GM04503 (cell line): ENCODE measurements at places on chromosomes 4 and X.

- DNase-seq, result no peak
These were observed 161.2 kb upstream of the AGTR2 start for GRCh38 chrX:116009346-116009745.

DNA sequence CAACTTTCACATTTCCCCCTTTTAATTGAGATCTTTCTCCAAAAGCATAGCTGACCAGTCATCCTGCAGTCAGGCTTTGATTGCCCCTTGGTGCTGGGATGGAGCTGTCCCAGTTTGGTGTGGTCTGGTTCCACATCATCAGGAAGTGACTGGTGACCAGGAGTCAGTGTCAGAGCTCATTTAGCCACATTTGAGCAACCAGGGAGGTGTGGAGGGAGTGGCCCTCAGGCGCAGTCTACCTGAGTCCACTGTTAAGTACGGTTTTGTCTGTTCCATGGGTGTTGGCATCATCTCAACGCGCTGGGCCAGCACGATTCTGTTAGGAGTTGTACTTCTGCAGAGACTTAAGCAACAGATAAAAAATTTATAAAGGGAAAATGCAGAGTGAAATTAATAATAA lies 52.6 kb downstream of the RGS12 start:
- no peak for DNase-seq

- DNase-seq, result no peak
These were observed 33.9 kb downstream of the RNF150 start for GRCh38 chr4:141099326-141099725.

- no peak for DNase-seq
These were observed 83.9 kb upstream of the BANK1 start for GRCh38 chr4:101706535-101707057.

GRCh38 chr4:10647846-10648245 lies 36.7 kb downstream of the CLNK start:
- DNase-seq, result no peak

- no peak for DNase-seq
These were observed 20.0 kb upstream of the HOPX start for GRCh38 chr4:56701161-56701480.

DNA sequence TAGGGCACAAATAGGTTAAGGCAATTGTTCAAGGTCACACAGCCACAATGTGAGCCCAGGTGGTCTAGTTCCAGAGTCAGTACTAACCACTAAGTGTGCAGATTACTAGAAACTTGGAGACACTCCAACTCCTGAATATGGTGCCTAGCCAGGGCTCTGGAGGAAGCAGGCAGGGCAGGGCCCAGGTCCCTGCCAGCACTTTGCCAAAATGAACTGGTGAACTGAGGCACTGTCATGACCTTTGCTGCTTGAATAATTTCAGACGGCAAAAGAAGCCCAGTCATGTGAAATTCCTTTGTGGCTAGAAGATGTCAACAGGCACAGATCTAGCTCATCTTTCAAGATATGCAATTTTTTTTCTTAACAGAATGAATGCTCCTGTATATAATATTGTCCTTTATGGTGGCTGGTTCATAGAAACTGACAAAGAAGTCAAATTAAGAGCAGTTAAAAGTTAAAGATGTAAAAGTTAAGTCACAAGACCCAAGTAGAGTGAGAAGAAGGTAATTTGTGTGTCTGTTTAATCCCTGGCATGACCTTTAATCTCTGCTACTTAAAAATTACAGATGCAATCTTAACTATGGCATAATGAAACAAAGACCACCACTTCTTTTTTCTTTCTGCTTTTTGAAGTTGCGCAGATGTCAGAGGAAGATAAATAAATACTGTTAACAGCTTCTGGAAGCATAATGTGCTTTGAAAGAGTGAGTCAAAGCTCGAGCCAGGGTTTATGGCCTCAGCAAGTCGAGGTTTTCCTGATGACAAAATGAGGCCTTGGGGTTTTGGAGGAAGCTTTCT lies 54.1 kb downstream of the SHROOM3 start:
- DNase-seq, result no peak

- DNase-seq, result no peak
These were observed 30.4 kb downstream of the CLDN34 start for GRCh38 chrX:9997524-9997923.

DNA sequence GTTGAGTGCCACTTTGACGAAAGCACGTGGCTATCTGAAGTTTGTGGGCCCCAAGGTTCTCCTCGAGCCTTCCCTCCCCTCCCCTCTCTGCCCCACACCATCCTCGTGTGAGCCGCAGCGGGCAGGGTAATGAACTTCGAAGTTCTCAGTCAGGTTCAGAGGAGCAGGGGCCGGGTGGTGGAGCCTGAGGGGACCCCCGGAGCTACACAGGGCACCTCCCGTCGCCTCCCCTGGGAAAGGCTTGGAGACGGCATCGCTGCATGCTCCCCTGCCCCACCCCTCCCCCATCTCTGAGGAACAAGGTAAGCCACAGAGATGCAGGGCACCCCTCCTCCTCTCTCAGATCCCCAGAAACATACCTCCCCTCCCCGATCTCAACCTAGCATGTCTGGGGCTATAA lies 2.8 kb upstream of the NKX1-1 start:
- no peak for DNase-seq

DNA sequence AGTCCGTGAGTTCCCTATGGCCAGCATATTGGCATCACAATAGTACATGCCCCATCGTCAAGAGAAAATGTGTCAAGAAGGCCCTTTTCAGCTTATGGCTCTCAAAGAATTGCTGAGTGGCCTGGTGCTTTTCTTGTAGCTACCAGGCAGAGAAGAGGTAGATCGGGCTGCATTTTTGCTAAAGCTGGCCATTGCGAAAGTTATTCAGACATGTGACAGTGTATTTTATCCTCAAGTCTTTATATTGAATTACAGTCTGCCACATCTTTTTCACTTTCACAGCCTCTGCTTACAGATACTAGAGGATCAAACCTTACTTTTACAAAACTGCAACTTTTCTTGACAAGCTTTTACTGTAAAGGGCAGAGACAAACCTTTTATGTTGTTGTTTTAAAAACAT lies 261.5 kb upstream of the IGFBP7 start:
- DNase-seq, result no peak

DNA sequence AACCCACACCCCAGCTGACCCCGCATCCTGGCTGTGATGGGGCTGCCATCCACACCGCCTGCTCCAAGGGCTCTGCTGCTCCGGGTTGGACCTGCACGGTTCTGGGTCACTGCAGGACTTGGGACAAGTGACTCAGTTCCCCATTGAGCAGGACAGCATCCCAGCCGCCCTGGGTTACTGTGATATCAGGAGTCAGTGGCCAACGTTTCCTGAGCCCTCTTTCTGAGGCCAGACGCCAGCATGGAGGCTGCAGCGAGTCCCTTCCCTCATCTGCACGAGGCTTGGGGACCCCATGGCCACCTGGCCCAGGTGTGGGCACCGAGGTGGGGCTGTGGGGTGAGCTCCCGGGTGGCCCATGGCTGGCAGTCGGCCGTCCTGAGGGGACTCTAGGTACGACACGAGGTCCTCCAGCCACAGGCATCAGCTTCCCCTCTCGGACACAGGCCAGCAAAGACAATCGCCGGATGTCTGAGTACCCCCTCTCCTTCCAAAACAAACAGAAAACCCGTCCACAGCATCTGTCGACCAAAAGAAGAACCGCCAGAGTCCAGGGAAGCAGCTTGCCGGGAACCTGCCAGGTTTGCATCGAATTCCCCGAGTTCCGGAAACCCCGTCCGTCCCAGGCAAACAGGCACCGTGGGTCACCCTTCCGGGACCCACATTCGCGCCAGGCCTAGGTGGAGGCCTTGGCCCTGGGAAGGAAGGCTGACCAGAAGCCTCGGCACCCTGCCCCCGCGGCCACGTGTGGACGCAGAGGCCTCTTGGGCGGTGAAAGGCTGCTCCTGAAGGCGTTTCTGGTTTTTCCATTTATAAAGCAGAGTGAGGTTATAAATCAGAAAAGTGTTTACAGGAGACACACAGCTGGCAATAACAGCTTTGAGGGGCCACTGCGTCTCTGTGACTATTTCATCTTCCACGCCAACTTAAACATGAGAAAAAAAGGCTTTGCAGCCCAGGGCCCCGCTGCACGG lies 136.0 kb downstream of the FAM53A start:
- no peak for DNase-seq

GRCh38 chr4:4641254-4641653 lies 99.4 kb upstream of the STX18 start:
- DNase-seq, result no peak

- no peak for DNase-seq
These were observed 2.7 kb downstream of the SLC34A2 start for GRCh38 chr4:25658357-25658771.

- no peak for DNase-seq
These were observed 22.9 kb downstream of the PAGE2 start for GRCh38 chrX:55111578-55112254.

GRCh38 chr4:23171976-23172375 lies 479.2 kb downstream of the GBA3 start:
- DNase-seq, result peak; percentile 6

DNA sequence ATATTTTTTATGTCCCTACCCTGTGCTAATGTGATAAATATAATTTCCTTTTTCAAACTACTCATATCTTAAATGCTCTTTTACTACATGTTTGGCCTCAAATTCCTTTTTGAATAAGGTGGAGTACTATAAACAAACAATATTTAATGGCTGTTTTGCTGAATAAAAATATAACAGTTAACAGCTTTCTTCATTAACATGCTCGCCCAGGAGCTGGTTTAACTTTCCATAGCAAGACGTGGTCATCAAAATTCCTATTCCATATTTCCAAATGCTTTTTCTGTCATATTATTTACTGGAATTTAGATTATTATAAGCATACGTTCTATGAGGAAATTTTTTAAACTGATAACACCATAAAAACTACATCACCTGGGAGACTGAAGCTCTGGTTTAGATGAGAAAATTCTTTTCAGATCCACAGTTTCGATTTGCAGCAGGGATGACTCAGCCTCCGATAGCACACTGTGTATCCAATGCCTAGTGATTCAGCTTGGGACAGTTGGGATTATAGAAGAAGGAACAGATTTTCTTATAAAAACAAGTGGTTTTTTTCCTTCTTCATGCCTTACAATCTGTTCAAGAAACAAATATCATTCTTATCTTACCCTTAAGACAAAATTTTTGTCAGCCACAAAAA lies 129.1 kb downstream of the FBXO8 start:
- DNase-seq, result no peak

DNA sequence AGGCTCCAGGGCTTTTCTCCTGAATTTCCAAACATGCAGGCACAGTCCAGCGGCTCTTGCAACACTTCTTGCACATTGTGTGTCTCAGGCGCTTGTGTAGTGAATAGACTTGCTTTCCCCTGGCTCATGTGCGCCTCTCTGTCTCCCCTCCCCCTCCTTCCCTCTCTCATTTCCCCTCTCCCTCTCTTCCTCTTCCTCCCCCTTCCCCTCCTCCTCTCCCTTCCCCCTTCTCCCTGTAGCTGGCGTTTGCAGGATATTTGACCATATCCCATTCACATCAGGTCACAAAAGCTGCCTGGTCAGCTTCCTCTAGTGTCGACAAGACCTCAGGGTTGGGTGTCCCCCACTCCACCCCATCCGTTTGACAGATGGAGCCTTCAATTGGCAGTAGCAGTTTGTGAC lies 2.4 kb downstream of the CHST7 start:
- DNase-seq, result no peak

- DNase-seq, result no peak
These were observed 64.3 kb downstream of the LRBA start for GRCh38 chr4:150950657-150951288.

DNA sequence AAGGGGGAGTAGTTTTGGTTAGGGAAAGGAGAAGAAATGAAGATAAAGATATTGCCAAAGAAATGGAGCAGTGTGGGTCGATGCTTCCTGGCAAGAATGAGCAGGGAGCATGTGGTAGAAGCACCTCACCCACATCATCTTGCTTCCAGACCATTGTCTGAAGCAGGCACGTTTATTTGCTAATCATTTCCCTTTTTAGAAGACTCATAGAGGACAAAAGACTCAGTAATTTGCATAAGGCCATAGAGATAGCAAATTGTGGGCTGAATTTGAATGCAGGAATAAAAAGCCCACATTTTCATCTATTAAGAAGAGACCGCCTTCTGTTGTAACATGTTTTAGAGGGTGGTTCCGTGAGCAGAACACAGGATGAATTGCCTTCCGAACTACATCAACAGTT lies 275.2 kb upstream of the FAT4 start:
- no peak for DNase-seq

GRCh38 chrX:148412006-148412405 lies 88.4 kb upstream of the AFF2 start:
- DNase-seq, result no peak

GRCh38 chrX:13733506-13733905 lies 914 bp downstream of the TRAPPC2 start:
- no peak for DNase-seq

GRCh38 chrX:143429811-143430210 lies 87.5 kb downstream of the SPANXN3 start:
- DNase-seq, result no peak

DNA sequence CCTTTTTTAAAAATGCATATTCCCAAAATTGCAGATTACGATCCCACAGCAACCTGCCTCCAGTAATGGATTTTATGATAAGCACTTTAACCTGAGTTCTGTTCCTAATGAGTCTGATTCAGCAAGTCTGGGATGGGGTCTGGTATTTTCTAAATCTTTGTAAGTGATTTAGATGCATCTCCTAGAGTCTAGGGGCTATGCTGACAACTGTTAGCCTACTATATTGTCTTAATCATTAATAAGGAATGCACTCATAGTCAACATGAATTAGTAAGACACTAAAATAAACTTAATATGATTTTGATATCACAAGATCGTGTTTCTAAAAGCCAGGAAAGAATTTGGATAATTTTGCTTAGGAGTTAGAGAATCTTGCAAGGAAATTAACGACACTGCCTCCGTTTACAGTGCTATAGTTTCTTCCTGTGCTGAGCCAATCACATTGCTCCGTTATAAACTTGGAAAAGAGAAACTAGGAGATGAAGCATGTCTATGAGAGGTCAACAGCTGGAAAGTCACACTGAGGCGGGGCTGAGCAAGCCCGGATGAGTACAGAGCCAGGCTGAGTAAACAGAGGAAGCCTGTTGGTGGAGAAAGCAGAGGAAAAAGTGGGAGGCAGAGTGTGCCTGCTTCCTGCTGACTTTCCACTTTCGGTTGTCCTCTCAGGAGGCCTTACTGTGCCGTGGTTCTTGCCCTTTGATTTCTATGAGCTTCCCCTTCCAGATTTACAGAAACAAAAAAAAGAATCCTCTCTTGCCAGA lies 5.4 kb downstream of the SCARB2 start:
- peak; percentile 66 for DNase-seq

DNA sequence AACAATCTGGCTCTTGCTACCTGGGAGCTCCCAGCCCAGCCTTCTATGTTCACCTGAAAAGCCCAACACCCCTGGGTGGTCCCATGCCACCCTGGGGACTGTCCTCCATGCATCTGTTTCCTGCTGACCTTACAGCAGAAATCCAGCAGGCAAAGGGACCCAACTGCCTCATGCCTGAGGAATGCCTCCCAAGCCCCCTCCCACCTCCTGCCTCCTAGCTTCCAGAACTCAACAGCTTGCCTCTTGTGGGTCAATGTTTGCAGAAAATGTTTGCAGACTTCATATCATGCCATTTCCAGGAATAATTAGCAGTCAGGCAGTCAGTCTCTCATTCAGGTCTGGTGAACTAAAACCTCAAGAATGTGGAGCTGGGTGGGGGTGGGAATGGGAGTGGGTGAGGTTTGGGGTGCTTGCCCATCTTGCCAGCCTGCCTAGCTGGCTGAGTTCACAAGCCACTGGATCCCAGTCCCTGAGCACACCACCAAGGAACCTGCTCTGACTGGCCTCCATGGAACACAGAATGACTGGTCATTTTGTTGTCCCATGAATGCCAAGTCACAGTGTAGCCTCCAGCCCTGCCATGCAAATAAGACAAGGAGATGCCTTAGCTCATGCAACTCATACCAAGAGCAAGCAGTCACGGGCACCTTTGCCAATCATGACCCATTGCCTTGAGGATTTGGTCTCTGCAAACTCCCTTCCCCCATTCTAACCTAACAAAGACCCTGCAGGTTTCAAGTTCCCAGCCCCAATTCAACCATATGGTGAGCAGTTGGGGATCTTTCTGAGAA lies 12.1 kb upstream of the PLAC1 start:
- peak; percentile 71 for DNase-seq
